ENCODE measurements at places on chromosomes 12 and 14. TPM values are rescaled to one million over a fixed set of nuclear protein-coding genes. Genes with fewer than 3 reads are reported as not detected.

- no peak for DNase-seq
Observed at GRCh38 chr12:121578230-121579189, 2.3 kb downstream of the KDM2B start.

DNA sequence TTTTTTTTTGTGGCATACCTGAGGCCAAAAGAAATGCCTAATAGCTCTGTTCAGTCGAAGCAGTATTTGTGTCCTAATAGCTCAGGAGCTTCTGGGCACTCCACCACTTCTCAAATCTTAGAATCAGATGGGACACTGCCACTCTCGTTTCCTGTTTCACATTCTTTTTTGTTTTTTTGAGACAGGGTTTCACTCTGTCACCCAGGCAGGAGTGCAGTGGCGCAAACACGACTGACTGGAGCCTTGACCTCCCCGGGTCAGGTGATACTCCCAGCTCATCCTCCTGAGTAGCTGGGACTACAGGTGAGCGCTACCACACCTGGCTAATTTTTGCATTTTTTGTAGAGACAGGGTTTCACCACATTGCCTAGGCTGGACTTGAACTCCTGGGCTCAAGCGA, 52.7 kb downstream of the SPPL3 start:
- no peak for DNase-seq

SIX6 gene
- not detected for total RNA-seq

DNA sequence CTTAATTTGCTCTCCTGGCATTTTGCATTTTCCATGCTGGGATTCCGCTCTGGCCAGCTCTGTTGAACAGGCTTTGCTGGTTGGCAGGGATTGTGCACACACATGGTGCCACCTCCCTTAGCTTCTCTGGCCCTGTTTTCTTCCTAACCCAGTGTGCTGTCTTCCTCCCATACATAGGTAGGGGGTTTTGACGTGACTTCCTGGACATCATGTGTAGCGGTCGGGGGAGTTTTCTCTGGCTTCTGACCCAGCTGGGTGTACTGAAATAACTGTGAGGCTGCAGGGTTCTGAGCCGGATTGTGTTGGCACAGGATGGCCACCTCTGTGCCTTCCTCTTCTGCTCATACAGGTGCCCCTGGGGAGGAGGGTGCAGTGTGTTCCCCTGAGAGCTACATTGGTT, 25.7 kb downstream of the C14orf132 start:
- DNase-seq = peak; percentile 29

ETFBKMT gene
- 5.7 TPM for total RNA-seq

DNA sequence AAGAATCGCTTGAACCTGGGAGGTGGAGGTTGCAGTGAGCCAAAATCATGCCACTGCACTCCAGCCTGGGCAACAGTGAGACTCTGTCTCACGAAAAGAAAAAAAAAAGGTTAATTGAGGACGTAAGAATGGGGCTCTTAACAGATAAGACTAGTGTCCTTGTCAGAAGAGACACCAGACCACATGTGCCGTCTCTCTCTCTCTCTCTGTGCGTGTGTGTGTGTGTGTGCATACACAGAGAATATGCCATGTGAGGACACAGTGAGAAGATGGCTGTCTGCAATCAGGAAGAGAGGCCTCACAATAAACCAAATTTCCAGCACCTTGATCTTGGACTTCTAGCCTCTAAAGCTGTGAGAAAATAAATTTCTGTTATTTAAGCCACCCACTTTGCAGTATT, 11.7 kb upstream of the ERC1 start:
- DNase-seq = no peak

DNA sequence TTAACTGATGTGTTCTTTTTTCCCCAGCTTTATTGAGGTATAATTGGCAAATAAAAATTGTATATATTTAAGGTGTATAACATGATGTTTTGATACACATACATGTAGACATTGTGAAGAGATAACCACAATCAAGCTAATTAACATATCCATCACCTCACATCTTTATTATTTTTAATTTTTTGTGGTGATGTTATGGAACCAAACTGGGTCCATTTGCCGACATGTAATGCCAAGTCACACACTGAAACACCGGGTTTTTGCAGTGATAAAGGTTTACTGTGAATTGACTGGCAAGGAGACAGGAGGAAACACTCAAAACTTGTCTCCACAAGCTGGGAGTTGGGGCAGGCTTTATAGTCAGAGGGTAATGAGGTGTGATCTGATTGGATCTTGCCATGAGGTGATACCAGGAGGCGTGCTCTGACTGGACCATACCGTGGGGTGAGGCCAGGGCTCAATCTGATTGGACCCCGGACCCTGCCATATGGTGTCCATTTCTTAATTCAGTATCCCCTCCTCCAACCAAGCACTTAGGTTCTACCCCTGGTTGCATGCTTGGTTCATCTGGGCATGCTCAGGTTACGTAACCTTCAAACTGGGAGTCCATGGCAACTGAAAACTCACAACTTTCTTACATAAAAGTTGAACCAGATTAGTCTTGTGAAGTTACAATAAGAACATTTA, 11.8 kb upstream of the WSCD2 start:
- DNase-seq = no peak

DNA sequence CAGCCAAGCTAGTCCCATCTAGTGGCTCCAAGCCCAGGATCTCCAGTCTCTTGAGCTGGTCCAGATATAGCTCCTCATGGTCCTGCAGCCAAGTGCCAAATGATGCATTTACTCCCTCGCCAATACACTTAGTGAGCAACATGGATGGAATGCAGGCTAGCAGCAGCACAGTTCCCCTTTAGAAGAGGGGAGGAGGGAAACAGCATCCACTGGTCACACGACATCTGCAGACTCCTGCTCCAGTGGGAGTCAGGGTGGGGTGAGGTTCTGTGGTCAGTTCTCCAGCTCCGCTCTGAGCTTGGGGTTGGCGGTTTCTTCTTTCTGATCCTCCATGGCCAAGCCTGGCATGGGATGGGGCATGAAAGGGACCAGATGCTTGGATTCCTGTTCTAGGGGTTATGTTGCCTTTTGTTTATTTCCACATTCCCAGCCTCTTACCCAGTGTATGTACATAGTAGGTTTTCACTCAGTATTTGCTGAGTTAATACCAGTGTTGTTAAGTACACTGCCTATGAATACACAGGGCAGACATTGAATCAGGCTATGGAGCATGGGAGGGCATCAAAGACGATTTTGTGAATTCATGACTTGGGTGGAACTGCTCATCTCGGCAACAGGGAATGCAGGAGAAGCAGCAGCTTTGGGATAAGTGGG, 57.3 kb downstream of the GALNT16 start:
- peak; percentile 89 for DNase-seq

TIMELESS gene
- total RNA-seq = 2.0 TPM

PSEN1 gene
- 20.5 TPM for total RNA-seq

SMCO2 gene
- total RNA-seq = 0.38 TPM

DCN gene
- total RNA-seq = 480 TPM

DNA sequence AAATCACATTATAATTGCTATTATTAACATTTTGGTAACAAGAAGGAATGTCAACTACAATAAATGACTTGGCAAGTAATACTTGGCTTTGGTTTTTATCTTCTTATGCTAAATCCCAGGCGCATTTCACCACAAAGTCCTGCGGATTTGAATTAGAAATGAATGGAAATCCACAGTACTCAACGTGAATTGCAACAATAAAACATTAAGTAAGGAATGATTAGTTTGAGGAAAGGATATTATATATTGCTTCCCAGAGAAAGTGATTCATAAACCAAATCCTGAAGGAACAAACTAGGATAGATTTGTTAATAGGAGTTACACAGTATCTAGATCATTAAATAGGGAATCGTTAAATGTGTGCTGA, 1089.7 kb downstream of the TRHDE start:
- DNase-seq = no peak

- DNase-seq = no peak
Observed at GRCh38 chr12:168763-169525, 45.0 kb downstream of the SLC6A12 start.

- no peak for DNase-seq
Observed at GRCh38 chr14:22296722-22297121, 292.3 kb downstream of the DAD1 start.

PTHLH gene
- total RNA-seq = 1.9 TPM

KLHDC1 gene
- 6.6 TPM for total RNA-seq

GRCh38 chr14:75409316-75410205, 18.3 kb upstream of the JDP2 start:
- DNase-seq = no peak

DNA sequence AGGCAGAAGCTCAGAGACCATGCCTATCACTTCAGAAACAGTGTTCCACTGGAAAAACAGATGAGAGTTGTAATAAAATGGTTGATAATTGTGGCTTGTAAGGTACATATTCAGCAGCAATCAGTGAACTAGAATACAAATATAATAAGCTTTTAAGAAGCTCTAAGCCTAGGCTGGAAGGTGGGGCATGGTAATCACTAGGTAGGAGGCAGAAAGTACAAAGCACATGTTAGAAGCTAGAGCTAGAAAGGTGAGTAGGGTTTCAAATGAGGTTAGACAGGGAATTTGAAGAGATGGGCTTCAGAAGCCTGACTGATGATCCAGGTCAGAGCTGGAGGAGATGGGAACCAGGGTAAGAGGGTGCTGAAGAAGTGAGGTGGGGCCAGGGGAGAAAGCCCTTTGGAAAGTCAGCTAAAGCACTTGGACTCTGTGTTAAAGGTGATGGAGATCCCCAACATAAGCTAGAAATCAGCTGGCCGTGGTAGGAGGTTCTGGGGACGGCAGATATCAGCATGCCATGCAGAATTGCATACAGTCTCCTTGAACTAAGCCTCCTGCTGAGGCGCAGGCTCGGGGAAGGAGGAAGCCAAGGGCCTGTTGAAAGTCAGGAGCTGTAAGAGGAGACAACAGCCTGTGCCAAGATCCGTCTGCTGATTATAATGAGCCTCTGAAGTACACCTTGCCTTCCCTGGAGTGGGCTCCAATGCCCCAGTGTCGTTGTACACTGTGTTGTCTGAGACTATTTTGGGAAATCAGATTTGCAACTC, 659.4 kb downstream of the BCL11B start:
- no peak for DNase-seq

DNA sequence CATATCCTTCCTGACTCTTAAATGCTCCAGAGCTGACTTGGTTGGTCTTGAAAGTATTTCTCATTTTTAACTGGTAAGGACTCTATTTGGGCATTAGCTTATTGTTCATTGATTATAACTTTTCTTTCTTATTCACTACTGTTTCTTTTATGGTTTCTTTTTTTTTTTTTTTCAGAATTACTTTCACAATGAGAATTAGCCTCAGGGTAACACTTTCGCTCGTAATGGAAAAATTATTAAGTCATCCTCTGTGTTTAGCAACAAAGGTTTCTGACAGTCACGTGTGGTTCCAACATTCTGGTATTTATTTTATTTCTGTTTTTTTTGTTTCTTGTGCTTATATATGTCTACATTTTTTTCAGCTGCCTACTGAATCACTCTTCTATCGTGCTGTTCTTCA, 80.0 kb downstream of the METTL25 start:
- DNase-seq = no peak
